Activated CD4-positive, alpha-beta memory T cell treated with anti-CD3 and anti-CD28 coated beads for 36 hours (primary cell): ENCODE measurements at places on chromosomes 2 and 18. TPM values are rescaled to one million over a fixed set of nuclear protein-coding genes. Genes with fewer than 3 reads are reported as not detected.

DNA sequence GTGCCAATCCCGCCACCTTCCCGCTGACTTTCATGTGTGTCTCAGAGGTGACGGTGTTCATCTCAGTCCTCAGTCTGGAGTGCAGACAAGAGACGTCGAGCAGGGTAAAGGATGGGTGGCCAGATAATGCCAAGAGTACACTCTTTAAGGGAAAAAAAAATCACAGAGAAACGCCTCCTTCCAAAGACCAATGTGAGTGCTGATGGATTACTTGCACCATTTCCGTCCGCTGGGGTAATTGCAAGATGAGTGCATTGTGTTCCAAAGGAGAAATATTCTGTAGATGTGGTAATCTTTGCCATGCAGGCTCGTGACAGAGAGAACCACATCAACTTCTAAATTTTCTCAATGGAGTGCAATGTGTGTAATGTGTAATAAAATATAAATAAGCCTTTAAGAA, 81.0 kb downstream of the KLHL29 start:
- no peaks in the 10 kb centered on the region for H3K36me3 ChIP-seq
- no peak for DNase-seq
- H3K27ac ChIP-seq: no peak overlapping the region
- peaks cover 16% of the 10 kb centered on the region for H3K27me3 ChIP-seq
- no peak overlapping the region for H3K4me3 ChIP-seq

DNA sequence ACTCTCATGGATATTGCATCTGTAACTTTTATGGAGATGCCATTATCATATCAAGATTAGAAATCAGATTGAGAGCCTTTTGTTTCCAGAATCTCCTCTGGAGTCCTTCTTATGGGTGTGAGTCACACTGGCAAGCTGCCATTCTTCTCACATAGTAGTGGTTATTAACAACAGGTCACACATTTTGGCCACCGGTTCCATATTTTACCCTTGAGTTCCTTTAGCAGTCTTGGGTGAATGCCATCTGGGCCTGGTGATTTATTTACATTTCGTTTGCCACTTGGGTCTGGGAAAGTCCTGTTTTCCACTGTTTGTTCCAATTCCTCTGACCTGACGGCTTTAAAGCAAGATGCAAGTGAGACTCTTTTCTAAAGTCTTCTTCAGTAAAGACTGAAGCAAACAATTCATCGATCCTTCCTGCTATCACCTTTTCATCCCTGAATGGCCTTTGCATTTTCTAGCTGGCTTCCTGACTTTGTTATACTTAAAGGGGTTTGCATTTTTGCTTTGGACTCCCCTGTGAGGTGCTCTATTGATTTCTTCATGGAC, 80.5 kb upstream of the CAVIN2 start:
- DNase-seq: no peak
- no peak overlapping the region for H3K27ac ChIP-seq
- H3K4me3 ChIP-seq: no peak overlapping the region
- peaks cover 5% of the 10 kb centered on the region for H3K27me3 ChIP-seq
- H3K4me1 ChIP-seq: no peaks in the 10 kb centered on the region

Gene DSG2
- 0.31 TPM for total RNA-seq

GRCh38 chr2:238235331-238235732, 4.5 kb downstream of the HES6 start:
- H3K27me3 ChIP-seq: peaks cover 27% of the 10 kb centered on the region
- no peak overlapping the region for H3K27ac ChIP-seq
- H3K4me3 ChIP-seq: peak overlapping the region; percentile 56
- peaks cover 19% of the 10 kb centered on the region for H3K4me1 ChIP-seq

- no peak overlapping the region for H3K27ac ChIP-seq
- H3K27me3 ChIP-seq: no peaks in the 10 kb centered on the region
Observed at GRCh38 chr2:11769516-11769915, 23.1 kb downstream of the LPIN1 start.

Gene CCDC148
- 0.29 TPM for total RNA-seq

- no peak overlapping the region for H3K27ac ChIP-seq
- no peak overlapping the region for H3K4me3 ChIP-seq
- peaks cover 18% of the 10 kb centered on the region for H3K36me3 ChIP-seq
- no peaks in the 10 kb centered on the region for H3K27me3 ChIP-seq
- DNase-seq: no peak
Observed at GRCh38 chr2:36545871-36546416, 52.0 kb downstream of the FEZ2 start.

DNA sequence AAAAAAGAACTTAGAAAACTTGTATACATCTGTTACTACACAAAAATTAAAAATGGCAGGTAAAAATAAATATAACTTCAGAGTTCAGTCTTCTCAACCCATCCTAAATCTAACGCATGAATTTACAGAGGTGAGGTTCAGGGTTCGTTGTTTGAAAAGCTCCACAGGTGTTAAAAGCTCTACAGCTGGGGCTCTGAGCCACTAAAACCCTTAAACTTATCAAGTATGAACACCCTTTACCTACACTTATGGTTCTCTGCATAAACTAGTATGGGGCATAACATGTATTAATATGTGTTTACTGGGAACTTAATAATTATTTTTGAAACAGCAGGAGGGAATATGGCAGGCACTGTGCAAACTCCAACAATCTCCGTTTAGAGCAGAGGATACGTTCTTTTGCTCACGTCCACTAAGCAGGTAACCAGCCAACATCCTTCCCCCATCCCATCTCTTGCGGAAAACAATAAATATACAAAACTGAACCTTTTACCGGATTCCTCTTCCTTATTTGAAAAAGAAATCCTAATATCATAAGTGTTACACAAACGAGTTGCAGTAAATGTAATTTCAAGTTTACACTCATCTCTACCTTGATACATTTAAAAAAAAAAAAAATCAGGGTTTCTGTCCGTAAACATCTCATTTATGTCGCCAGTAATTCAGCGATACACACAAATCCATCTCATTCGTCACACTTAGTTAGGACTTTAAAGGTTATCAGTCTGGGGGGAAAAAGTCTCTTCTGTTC, 1.3 kb downstream of the PIAS2 start:
- peak overlapping the region; percentile 72 for H3K27ac ChIP-seq
- DNase-seq: no peak
- peak overlapping the region; percentile 82 for H3K4me3 ChIP-seq
- H3K36me3 ChIP-seq: no peaks in the 10 kb centered on the region
- peaks cover 40% of the 10 kb centered on the region for H3K4me1 ChIP-seq

DNA sequence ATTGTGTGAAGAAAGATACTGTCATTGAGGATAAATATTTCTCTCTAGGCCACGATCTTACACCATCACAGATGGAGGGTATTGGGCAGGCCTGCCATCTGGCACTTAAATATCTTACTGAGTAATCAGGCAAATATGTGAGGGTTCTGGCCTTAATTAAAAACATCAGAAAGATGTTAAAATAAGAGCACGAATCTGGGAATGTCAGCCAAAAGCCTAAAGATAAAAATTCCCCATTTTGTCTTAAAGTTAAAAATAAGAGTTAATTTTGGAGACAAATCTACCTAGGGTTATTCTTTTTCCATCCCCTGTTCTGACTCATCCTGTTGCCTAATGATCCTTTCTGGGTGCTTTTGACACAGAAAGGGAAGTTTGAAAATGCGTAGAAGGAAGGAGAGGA, 121.0 kb downstream of the SUCLG1 start:
- DNase-seq: no peak
- H3K27me3 ChIP-seq: peaks cover 3% of the 10 kb centered on the region
- H3K4me1 ChIP-seq: no peaks in the 10 kb centered on the region

DNA sequence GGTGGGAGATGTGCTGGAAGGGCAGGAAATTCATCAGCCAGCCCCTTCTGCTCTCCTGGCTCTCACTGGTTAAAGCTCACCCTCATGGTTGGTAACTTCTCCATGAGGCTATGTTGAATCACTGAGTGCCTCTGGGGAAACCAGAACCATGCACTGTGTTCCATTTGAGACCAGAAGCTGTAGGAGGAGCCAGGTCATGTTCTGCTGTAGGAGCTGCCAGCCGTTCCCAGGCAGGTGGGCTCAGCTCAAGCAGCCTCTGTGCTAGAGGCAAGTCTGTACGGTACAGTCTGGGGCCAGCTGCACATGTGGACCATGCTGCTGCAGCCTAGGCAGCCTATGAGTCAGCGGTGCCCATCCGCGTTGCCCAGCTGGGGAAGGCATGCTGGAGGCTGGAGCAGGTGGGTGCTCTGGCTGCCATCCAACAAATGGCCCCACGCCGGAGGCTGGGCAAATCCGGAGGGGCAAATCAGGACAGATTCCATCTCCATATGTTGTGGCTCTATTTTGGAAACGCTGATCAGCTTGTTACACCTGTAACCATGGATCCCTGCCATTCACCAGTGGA, 22.0 kb upstream of the KCNF1 start:
- H3K4me3 ChIP-seq: no peak overlapping the region
- no peak for DNase-seq
- no peaks in the 10 kb centered on the region for H3K36me3 ChIP-seq
- peaks cover 12% of the 10 kb centered on the region for H3K27me3 ChIP-seq
- no peak overlapping the region for H3K27ac ChIP-seq

Gene LYG2
- total RNA-seq: not detected

DNA sequence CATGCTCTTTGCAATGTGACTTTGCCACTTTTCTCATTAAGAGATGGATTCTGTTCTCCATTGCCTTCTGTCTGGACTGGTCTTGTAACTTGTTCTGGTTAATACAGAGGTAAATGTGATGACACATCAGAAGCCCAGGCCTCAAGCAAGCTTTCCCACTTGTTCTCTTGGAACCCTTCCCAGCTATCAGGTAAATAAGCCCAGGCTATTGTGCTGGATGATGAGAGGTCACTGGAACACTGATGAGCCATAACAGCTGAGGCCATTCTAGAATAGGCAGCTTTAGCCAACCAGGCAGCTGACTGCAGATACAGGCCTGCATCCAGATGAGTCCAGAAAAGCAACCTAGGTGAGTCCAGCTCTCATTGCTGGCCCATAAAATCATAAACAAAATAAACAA, 1007.0 kb upstream of the ACVR2A start:
- DNase-seq: no peak
- H3K27me3 ChIP-seq: no peaks in the 10 kb centered on the region
- H3K4me3 ChIP-seq: no peak overlapping the region
- H3K27ac ChIP-seq: no peak overlapping the region

GRCh38 chr2:168345601-168346000, 98.2 kb upstream of the STK39 start:
- DNase-seq: no peak
- H3K27ac ChIP-seq: no peak overlapping the region
- H3K4me1 ChIP-seq: peaks cover 4% of the 10 kb centered on the region
- no peak overlapping the region for H3K4me3 ChIP-seq
- no peaks in the 10 kb centered on the region for H3K36me3 ChIP-seq

DNA sequence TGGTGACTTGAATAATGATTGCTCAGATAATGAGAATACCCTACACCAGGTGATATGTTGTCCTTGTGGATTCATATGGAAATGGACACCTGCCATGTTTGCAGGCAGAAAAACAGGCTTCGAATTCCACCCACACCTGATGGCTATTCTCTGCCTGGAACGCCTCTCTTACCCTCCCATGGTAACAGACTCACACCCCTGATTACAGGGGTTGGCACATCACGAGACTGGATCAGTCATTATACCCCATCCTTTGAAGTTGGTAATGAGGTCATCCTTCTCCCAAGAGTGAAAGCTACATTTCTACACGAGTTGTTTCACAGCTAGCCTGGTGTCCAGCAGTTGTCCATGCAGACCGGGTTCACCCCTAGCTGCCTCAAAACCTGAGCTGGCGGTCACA, 71.4 kb upstream of the MBOAT2 start:
- no peak for DNase-seq
- H3K4me3 ChIP-seq: no peak overlapping the region
- peaks cover 12% of the 10 kb centered on the region for H3K27me3 ChIP-seq
- H3K4me1 ChIP-seq: no peaks in the 10 kb centered on the region
- H3K36me3 ChIP-seq: no peaks in the 10 kb centered on the region

- H3K36me3 ChIP-seq: peaks cover 35% of the 10 kb centered on the region
- H3K27ac ChIP-seq: no peak overlapping the region
- H3K27me3 ChIP-seq: no peaks in the 10 kb centered on the region
- H3K4me3 ChIP-seq: no peak overlapping the region
Observed at GRCh38 chr2:3354986-3355385, 22.6 kb downstream of the EIPR1 start.

DNA sequence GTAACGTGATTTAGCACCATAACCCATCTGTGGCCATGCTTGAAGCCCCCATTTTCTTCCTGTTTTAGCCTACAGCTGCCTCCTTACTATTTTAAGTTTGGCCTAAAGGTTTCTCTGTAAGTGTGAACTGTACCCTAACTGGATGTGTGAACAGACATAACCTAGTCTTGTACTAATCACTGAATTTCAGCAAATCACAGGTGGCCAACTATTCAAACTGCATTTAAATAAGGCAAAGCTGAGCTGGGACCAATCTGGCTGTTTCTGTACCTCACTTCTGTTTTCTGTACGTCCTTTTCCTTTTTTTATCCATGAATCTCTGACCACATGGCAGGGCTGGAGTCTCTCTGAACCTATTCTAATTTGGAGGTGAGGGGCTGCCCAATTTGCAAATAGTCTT, 452.7 kb upstream of the HS6ST1 start:
- no peaks in the 10 kb centered on the region for H3K36me3 ChIP-seq
- H3K27me3 ChIP-seq: peaks cover 9% of the 10 kb centered on the region
- no peak for DNase-seq
- H3K27ac ChIP-seq: no peak overlapping the region

DNA sequence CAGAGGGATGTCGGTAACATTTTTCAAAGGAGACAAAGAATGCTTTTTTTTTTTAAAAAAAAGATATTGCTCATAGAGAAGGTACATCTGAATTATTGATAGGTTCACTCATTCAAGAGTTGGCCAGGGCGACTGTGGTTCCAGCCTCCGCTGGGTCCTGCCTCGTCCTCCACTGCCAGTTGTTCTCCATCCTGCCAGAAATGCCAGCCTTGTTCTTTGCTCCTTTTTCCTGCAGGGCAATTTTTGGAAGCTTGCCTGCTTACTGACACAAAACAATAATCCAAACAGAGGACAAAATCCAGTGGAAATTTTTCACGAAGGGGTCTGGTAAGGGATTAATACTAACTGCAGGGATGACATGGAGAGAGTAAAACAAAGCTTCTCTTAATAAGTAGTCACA, 1113.0 kb downstream of the CBLN2 start:
- no peak for DNase-seq
- H3K27me3 ChIP-seq: no peaks in the 10 kb centered on the region
- no peaks in the 10 kb centered on the region for H3K36me3 ChIP-seq
- H3K4me3 ChIP-seq: no peak overlapping the region
- H3K4me1 ChIP-seq: no peaks in the 10 kb centered on the region

Gene GGCX
- total RNA-seq: 24.2 TPM

- H3K27ac ChIP-seq: no peak overlapping the region
- H3K4me1 ChIP-seq: no peaks in the 10 kb centered on the region
- no peak overlapping the region for H3K4me3 ChIP-seq
- peak; percentile 37 for DNase-seq
- H3K36me3 ChIP-seq: no peaks in the 10 kb centered on the region
Observed at GRCh38 chr18:68623342-68623741, 91.6 kb downstream of the TMX3 start.

DNA sequence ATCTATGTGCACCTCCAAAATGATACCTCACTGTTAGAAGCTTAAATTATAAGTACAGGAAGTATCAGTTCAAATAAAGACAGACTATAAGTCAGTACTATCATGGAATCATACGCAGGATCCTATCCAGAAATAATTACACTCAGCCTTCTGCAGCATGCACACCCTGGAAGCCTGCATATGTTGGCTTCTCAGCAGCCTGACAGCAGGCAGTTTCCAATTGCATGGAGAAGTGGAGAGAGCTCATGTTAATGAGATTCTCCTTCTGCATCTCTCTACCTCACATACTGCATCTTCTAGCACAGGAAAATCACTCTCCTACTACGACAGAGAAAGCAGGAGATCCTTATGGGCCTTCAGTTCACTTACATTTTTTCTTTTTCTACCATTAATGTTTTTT, 20.5 kb downstream of the NR4A2 start:
- H3K27me3 ChIP-seq: peaks cover 24% of the 10 kb centered on the region
- no peak overlapping the region for H3K4me3 ChIP-seq
- no peak overlapping the region for H3K27ac ChIP-seq
- H3K4me1 ChIP-seq: peaks cover 6% of the 10 kb centered on the region
- no peaks in the 10 kb centered on the region for H3K36me3 ChIP-seq
- DNase-seq: no peak
